Activated B cell treated with CpG ODN at 0.5 μM for 24 hours (primary cell): ENCODE measurements at places on chromosomes 4 and X. TPM values are rescaled to one million over a fixed set of nuclear protein-coding genes. Genes with fewer than 3 reads are reported as not detected.

MAGEA3 gene
- not detected in 2 replicates for total RNA-seq

RIPPLY1 gene
- total RNA-seq: not detected in 2 replicates

CXorf49 gene
- not detected in 2 replicates for total RNA-seq

MTNR1A gene
- not detected in 2 replicates for total RNA-seq

HSFX1 gene
- total RNA-seq: 0.93 and 1.1 TPM in 2 replicates
